Hepatic stellate cell (primary cell): ENCODE measurements at places on chromosomes 6 and 20.

- DNase-seq = no peak
These were observed 70.6 kb upstream of the KCNK16 start for GRCh38 chr6:39393075-39393474.

DNA sequence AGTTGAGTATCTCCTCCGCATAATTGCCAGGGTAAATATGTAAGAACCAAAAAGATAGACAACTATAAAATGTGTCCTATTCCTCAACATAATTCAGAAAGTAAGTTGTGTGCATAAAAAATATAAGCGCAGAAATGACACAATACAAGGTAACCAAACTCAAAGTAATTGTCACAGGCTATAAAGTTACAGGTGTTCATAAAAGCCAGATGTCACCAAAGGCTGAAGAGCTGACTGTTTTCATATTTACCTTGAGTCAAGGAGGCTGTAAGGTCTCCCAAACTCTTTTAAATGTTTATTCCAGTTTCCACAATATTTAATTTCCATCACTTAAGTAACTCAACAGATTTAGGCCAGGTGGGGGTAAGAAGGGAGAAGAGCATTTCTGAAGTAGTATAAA lies 192.2 kb upstream of the MARCKS start:
- DNase-seq = no peak

GRCh38 chr6:106847116-106847515 lies 127.4 kb downstream of the CD24 start:
- no peak for DNase-seq

GRCh38 chr6:169921853-169922824 lies 170.7 kb downstream of the ERMARD start:
- DNase-seq = no peak

GRCh38 chr6:167668019-167668753 lies 158.5 kb upstream of the AFDN start:
- no peak for DNase-seq

- DNase-seq = no peak
These were observed 73.2 kb downstream of the PSMG4 start for GRCh38 chr6:3331971-3332370.

DNA sequence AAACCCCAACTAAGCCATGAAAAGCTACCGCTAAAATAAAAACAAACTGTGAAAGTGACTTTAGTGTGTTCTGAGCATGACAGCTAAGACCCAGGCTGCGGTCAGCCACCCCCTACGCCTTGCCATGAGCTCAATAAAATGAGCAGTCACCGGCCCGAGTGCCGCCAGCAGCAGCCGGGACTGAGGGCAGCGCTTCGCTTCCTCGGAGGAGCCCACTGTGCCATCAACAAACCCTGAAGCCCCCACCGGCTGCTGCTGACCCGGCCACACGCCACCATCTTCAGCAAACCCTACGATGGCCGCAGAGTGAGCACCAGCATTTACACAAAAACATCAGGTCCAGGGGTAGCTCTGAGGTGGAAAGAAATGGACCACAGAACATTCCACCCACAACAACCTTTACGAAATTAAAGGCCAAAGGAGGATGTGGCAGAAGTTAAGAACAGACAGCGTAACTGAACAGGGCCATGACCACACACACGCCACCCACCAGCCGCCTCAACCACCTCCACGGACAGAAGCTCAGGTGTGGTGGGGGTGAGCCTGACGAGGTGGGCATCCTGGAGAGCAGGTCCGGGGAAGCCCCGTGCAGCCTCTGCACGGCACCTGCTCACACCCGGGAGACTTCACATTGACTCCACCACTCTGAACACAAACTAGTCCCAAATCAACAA lies 67.0 kb downstream of the THBS2 start:
- DNase-seq = no peak

GRCh38 chr6:139099984-139100383 lies 34.9 kb upstream of the HECA start:
- no peak for DNase-seq
